Natural killer cell (primary cell): ENCODE measurements at places on chromosomes 11 and 22. TPM values are rescaled to one million over a fixed set of nuclear protein-coding genes. Genes with fewer than 3 reads are reported as not detected.

DNA sequence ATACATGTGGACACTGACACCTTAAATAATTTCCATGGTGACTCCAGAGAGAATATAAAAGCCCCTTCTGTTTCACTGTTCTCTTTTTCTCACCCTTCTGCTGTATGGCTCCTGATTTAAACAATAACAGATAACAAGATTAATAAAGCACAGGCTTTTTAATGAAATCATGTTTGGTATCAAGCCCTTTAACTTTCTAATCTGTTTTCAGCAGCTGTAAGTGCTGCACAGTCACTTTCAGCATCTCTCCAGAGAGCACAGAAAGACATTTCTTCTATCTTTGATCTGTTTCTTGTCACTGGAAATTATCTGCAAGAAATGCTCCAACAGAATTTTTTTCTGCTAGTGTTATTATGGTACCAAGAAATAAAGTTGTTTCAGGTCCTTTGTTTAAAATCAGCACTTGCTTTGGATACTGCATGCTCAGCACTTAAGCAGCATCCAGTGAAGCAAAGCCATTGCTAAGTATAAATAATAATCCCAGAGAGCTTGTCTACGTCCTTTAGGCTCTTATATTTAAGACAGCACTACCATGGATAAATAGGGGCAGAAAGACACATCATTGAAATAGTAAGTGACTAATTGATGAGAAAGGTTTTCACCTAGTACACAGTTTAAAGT lies 134.2 kb upstream of the CARD18 start:
- no peaks in the 10 kb centered on the region for H3K4me1 ChIP-seq
- no peak for DNase-seq
- H3K36me3 ChIP-seq = no peaks in the 10 kb centered on the region
- no peak overlapping the region for H3K27ac ChIP-seq

- no peaks in the 10 kb centered on the region for H3K27me3 ChIP-seq
- H3K36me3 ChIP-seq = no peaks in the 10 kb centered on the region
- H3K4me3 ChIP-seq = no peak overlapping the region
- H3K4me1 ChIP-seq = no peaks in the 10 kb centered on the region
- H3K27ac ChIP-seq = no peak overlapping the region
Measured at GRCh38 chr11:123033895-123034294, 28.0 kb downstream of the HSPA8 start.

The TREH gene
- total RNA-seq = not detected

The INSC gene
- 0.16 TPM for total RNA-seq
